ENCODE measurements at places on chromosomes 6 and 20. TPM values are rescaled to one million over a fixed set of nuclear protein-coding genes. Genes with fewer than 3 reads are reported as not detected.

Gene CENPQ
- polyA plus RNA-seq: 3.3 TPM

- H3K36me3 ChIP-seq: no peaks in the 10 kb centered on the region
- DNase-seq: no peak
- no peaks in the 10 kb centered on the region for H3K27me3 ChIP-seq
- no peak overlapping the region for H3K4me3 ChIP-seq
These were observed 28.4 kb upstream of the EPM2A start for GRCh38 chr6:145763742-145764141.

Gene SPATS1
- not detected for polyA plus RNA-seq

DNA sequence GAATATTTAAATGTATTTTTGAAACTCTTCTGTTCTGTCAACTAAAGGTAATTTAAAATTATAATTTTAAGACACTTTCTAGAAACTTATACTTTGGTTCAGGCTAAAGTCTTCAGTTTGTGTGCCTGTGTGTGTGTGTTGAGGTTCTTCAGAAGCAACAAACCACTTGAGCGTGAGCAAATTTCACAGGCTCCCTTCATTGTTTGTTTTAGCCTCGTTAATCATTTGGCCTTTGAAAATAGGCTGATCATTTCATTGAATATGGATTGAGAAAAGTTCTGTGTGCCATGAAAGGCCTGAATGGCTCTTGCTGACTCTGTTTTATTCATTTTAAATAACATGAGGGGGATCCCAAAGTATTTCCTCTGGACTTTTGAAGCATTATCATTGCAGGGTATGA, 420.1 kb downstream of the CDKAL1 start:
- DNase-seq: no peak
- H3K27me3 ChIP-seq: no peaks in the 10 kb centered on the region
- no peak overlapping the region for H3K4me3 ChIP-seq
- H3K4me1 ChIP-seq: peaks cover 7% of the 10 kb centered on the region
- H3K27ac ChIP-seq: no peak overlapping the region

DNA sequence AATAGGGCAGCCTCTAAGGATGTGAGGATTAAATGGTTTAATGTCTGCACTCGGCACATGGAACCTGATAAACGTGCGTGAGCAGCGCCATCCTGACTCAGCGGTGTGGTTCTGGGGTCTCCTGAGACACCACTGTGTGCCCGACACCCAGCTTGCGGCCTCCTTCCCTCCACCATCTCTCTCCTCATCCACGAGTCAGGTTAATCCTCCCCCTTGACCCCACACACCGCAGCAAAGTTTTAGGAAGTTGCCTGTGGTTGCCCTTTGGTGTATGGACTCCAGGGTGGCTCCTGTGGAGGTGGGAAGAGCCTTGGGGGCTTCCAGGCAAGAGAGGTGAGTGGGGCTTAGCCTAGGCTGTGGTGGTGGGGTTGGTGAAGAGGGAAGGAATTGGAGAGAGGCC, 68.2 kb downstream of the PHACTR3 start:
- no peak overlapping the region for H3K27ac ChIP-seq
- no peaks in the 10 kb centered on the region for H3K4me1 ChIP-seq
- H3K4me3 ChIP-seq: no peak overlapping the region
- H3K36me3 ChIP-seq: no peaks in the 10 kb centered on the region

- no peaks in the 10 kb centered on the region for H3K4me1 ChIP-seq
- DNase-seq: no peak
- H3K27me3 ChIP-seq: no peaks in the 10 kb centered on the region
- H3K4me3 ChIP-seq: no peak overlapping the region
- H3K36me3 ChIP-seq: no peaks in the 10 kb centered on the region
These were observed 206.3 kb upstream of the RAB32 start for GRCh38 chr6:146337376-146337775.

GRCh38 chr20:38049800-38050199, 16.3 kb downstream of the RPRD1B start:
- no peaks in the 10 kb centered on the region for H3K27me3 ChIP-seq
- DNase-seq: no peak
- peaks cover 54% of the 10 kb centered on the region for H3K4me1 ChIP-seq

Gene JPH2
- 94.7 TPM for polyA plus RNA-seq

Gene CDH26
- 0.45 TPM for polyA plus RNA-seq

- no peak overlapping the region for H3K27ac ChIP-seq
- H3K27me3 ChIP-seq: peaks cover 50% of the 10 kb centered on the region
- H3K4me1 ChIP-seq: no peaks in the 10 kb centered on the region
These were observed 8.6 kb upstream of the BTNL2 start for GRCh38 chr6:32415521-32416019.

DNA sequence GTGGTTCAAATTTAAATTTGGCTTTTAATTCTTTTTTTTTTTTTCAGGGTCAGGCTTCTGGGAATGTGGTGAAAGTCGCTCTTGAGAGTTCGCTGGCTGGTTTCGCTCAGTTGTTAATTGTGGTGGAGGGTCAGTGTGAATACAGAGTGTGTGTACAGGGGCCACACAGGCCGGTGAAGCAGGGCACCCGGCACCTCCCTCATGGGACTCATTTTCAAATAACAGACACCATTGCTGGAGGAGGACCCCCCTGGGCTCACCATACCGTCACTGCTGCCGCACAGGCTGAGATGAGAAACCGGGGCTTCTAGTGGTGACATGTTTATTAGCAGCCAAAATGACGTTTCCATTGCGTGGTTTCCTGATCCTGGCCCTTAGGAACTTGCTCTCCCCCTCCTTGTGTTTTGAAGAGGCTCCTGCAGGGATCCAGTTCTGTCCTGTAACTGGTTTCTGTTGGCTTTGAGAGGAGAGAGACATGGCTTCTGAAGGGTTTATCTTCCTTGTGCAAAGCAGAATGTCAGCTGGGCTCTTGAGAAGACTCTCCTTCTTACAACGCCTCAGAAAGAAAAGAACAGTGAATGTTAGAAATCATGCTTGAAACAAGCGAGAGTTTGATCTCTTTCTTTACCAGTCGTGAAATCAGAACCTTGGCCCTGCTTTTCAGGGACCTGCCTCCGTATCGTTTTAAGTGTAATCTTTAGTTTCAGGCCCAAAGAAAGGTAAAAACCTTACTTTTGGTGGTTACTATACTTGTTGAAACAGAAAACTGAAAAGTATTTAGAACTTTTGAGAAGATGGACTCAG, 37.8 kb downstream of the DUSP22 start:
- H3K27me3 ChIP-seq: no peaks in the 10 kb centered on the region
- H3K36me3 ChIP-seq: peaks cover 8% of the 10 kb centered on the region
- H3K4me3 ChIP-seq: no peak overlapping the region
- DNase-seq: no peak
- H3K4me1 ChIP-seq: peaks cover 34% of the 10 kb centered on the region

Gene PRL
- polyA plus RNA-seq: not detected

DNA sequence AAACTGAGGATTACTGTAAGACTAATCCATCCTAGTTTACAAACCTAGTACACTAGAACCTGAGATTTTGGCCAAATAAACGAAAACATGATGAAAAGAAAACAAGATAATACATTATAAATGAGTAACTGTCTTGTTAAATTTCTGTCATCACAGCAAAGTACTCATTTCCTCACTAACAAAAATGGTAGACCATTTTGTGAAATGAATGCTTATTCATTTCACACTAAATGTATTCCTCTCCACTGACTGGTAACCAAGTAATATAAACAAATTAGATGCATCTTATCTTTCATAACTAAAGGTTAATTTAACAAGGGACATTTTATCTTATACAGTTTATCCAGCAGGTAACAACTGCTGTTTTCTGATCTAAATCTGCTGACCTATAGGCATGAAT, 143.7 kb downstream of the REV3L start:
- H3K4me3 ChIP-seq: no peak overlapping the region
- no peaks in the 10 kb centered on the region for H3K27me3 ChIP-seq
- no peak for DNase-seq
- H3K36me3 ChIP-seq: peaks cover 12% of the 10 kb centered on the region
- no peak overlapping the region for H3K27ac ChIP-seq

- no peak for DNase-seq
- no peaks in the 10 kb centered on the region for H3K36me3 ChIP-seq
- H3K27ac ChIP-seq: no peak overlapping the region
These were observed 96.9 kb upstream of the HMGCLL1 start for GRCh38 chr6:55675941-55676340.

- H3K4me3 ChIP-seq: no peak overlapping the region
- H3K4me1 ChIP-seq: no peaks in the 10 kb centered on the region
- H3K27ac ChIP-seq: no peak overlapping the region
- no peaks in the 10 kb centered on the region for H3K27me3 ChIP-seq
- H3K36me3 ChIP-seq: no peaks in the 10 kb centered on the region
These were observed 31.9 kb upstream of the TCP11 start for GRCh38 chr6:35173044-35173426.

DNA sequence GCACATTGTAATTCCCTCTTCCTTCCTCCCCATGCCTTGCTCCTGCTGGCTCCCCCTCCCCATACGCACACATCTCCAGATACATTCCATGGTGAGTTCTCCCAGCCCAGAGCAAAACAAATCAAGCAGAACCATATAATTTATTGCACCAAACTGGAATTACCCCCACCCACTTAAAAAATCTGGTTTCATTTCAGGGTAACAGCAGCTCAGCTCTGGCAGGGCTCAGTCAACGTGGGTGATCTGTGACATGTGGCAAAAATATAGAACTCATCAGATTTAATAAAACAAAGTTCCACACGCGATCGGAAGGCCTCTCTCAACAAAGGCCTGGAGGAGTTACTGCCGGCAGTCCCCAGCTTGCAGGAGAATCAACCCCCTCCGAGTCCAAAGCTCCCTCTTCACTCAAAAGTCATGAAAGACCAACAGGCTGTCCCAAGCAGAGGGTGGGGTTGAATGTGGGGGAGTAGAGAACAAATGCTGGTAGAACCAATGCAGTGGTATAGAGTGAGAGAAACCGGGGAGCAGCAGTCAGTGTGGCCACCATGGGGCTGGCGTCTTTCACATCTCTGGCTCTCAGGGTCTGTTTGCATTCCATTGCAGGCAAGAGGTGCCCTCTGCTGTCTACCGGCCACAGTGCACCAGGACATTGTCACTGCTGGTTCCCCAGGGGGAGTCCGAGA, 323.3 kb upstream of the NT5E start:
- H3K4me3 ChIP-seq: no peak overlapping the region
- no peaks in the 10 kb centered on the region for H3K36me3 ChIP-seq
- no peaks in the 10 kb centered on the region for H3K27me3 ChIP-seq
- H3K27ac ChIP-seq: no peak overlapping the region

- H3K4me1 ChIP-seq: no peaks in the 10 kb centered on the region
- H3K36me3 ChIP-seq: no peaks in the 10 kb centered on the region
- H3K27ac ChIP-seq: no peak overlapping the region
- DNase-seq: no peak
- H3K4me3 ChIP-seq: no peak overlapping the region
These were observed 73.2 kb downstream of the QRSL1 start for GRCh38 chr6:106702451-106703110.

DNA sequence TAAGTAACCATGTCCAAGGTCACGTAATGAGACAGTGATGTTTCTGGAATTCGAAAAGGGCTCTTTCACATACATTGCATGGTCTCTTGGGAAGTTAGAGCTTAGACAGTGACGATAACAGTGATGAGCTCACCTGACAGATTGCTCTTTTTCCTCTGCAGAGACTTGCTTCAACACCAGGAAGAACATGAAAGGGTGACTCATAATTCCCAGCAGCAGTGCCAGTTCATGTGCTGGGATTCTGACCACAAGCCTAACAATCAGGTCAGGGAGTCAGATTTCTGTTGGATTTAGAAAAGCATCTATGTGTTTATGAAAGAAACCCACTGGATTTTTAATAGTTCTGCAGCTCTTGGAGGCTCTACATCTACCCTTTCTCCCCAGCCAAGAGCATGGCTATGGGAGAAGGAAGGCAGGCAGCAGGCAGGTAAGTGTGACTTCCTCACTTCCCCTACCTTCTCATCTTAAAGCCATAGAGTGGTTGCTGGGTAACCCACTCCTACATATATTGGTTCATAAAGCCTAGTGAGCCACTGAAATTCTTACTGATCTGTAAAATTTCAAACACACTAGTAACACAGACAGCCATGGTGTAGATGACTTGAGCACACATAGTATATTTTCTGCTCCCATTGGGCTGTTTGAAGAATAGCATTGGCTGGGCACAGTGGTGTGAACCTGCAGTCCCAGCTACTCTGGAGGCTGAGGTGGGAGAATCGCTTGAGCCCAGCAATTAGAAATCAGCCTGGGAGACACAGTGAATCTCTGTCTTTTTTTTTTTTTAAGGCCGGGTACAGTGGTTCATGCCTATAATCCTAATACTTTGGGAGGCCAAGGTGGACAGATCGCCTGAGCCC, 44.4 kb upstream of the LOC128125822 start:
- no peak for DNase-seq
- no peak overlapping the region for H3K27ac ChIP-seq
- no peaks in the 10 kb centered on the region for H3K27me3 ChIP-seq
- H3K36me3 ChIP-seq: no peaks in the 10 kb centered on the region
- peaks cover 3% of the 10 kb centered on the region for H3K4me1 ChIP-seq

DNA sequence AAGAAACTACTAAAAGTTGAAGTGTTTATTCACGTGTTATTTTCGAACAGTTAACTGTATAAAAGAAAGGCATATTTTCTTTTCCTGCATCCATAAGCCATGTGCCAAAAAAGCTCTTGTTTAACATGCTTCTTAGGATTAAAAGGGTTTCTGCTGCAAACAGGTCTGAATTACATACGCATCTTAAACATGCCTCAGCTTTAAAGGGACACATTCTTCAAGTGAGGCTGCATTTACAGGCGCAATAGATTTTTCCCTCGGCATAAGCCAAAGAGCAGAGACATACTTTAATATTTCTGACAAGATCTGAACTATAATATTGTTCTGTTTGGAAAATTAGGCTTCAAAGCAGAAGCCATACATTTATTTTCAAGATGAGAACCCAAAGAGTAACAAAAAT, 39.4 kb downstream of the PDE7B start:
- H3K27me3 ChIP-seq: no peaks in the 10 kb centered on the region
- no peak overlapping the region for H3K27ac ChIP-seq
- no peaks in the 10 kb centered on the region for H3K36me3 ChIP-seq
- no peaks in the 10 kb centered on the region for H3K4me1 ChIP-seq
- no peak for DNase-seq

GRCh38 chr6:106872049-106872448, 102.5 kb downstream of the CD24 start:
- H3K4me3 ChIP-seq: no peak overlapping the region
- H3K27ac ChIP-seq: no peak overlapping the region
- H3K36me3 ChIP-seq: no peaks in the 10 kb centered on the region

- no peak overlapping the region for H3K27ac ChIP-seq
- no peaks in the 10 kb centered on the region for H3K36me3 ChIP-seq
- H3K27me3 ChIP-seq: no peaks in the 10 kb centered on the region
- no peak overlapping the region for H3K4me3 ChIP-seq
These were observed 459.9 kb downstream of the BCKDHB start for GRCh38 chr6:80566361-80566760.
